Activated CD8-positive, alpha-beta T cell treated with anti-CD3 and anti-CD28 coated beads, Interleukin-2, amount 10 ng/mL, durations not matched to agents 7 days and 5 days (primary cell): ENCODE measurements at places on chromosomes 16 and 17.
A peak's percentile ranks its signal among the peaks of the same experiment; 100 is the strongest.

GRCh38 chr17:4719684-4720221, 9.3 kb downstream of the ARRB2 start:
- DNase-seq, result no peak

DNA sequence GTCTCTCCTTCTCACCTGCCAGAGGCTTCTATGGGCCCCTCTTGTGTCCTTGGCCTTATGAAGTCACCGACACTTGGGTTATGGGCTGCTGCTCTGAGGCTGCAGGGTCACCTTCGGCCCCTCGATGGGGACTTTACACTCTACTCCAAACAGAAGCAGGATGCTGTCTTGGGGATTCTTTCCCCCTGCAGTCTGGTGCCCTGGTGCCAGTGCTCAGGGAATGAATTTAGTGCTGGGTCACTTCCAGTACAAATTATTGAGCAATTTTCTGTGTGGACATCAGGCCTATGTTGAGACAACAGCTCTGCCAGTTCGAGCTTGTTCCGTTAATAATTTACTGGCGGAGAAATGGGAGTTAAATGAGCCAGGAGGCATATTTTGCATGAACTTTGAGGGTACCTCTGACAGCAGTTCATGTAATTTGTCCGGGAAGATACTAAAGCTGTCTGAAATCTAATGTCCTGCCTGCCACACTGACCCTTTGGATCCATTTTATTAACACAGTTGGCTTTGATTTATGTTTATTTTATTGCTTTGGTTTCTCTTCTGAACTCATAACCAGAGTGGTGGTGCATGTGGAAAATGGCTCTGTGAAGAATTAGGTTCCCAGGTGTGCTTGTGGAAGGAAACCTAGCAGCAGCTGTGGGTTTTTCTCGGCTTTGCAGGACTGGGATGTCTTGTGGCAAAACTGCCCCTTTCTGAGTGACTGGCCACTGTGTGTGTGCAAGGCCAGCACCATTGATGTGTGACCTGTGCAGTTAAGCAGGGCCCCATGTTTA, 34.1 kb upstream of the DHX8 start:
- no peak for DNase-seq

DNA sequence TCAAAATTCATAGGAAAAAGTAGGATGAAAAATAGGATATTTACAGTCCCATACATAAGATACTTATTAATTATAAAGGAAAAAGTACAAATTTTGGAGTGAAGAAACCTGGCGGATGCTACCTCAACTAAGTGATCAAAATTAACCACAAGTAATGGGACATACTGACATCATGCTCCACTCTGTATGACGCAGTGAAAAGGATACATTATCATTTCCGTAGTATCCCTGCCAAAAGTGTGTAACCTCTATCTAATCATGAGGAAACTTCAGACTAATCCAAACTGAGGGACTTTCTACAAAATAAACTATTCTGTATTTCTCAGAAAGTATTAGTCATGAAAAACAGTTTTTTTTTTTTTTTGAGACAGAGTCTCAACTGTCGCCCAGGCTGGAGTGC, 60.5 kb downstream of the TRIM37 start:
- no peak for DNase-seq

DNA sequence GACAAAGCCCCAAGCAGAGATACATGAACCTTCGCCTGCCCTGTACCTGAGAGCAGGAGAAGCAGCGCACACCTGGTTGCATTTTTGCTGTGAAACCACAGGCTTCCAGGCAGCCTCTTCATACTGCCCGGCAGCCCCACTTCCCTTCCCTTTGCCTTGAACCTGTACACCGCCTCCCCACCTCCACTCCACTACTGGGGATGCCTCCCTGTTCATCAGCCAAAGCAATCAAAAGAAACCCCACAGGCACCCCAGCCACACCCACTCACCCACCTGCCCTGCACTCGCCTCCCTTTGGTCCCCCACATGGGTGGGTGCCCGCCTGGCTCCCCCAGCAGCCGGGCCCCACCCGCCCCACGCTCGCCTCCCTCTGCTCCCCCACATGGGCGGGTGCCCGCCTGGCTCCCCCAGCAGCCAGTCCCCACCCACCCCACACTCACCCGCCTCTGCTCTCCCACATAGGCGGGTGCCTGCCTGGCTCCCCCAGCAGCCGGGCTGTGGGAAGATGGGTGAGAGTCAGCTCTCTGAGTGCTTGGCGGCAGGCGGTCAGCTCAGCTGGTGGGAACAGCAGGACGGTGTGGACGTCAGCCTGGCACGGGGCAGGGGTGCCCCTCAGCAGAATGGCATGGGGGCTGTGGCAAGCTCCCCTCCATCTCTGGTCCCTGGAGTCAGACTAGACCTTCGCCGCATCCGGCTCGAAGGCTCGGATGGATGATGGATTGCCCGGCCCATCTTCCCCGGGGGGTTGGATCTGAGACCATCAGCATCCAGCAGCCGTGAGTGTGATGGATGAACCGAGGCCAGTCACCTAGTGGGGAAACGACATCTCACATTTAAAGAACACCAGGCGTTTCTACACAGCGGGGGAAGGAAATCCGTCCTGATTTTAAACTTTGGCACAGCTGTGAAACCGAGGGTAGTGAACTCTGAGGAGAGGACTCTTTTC, 135.6 kb downstream of the BANP start:
- DNase-seq, result no peak

GRCh38 chr17:63722403-63722802, 19.2 kb downstream of the STRADA start:
- no peak for DNase-seq

- no peak for DNase-seq
These were observed 49.8 kb upstream of the KLHDC4 start for GRCh38 chr16:87815567-87815966.

GRCh38 chr17:65259696-65260485, 122.7 kb downstream of the RGS9 start:
- no peak for DNase-seq

GRCh38 chr17:48757524-48757961, 29.0 kb upstream of the HOXB13 start:
- DNase-seq, result no peak

- peak; percentile 23 for DNase-seq
These were observed 650.4 kb upstream of the RBFOX1 start for GRCh38 chr16:6682142-6682811.

- DNase-seq, result no peak
These were observed 75.6 kb upstream of the HNF1B start for GRCh38 chr17:37820313-37820994.

DNA sequence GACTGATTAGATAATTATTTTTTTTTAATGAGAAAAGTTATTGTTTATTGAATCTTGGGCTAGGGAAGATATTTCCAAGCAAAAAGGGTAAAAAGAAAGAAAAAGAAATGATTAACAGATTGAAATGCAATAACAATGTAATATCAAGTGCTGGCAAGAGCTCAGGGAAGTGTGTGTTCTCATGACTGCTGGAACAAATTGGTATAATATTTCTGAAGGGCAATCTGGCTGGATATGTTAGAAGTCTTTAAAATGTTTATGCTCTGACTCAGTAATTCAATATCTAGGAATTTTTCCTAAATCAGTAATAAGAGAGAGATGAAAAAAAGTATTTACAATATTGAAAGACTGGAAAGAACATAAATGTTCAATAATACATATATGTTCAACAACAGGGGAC, 7.6 kb upstream of the ZNF624 start:
- no peak for DNase-seq

GRCh38 chr17:43979011-43979410, 25.3 kb upstream of the PYY start:
- no peak for DNase-seq

GRCh38 chr17:82627405-82627804, 20.8 kb downstream of the WDR45B start:
- DNase-seq, result no peak

DNA sequence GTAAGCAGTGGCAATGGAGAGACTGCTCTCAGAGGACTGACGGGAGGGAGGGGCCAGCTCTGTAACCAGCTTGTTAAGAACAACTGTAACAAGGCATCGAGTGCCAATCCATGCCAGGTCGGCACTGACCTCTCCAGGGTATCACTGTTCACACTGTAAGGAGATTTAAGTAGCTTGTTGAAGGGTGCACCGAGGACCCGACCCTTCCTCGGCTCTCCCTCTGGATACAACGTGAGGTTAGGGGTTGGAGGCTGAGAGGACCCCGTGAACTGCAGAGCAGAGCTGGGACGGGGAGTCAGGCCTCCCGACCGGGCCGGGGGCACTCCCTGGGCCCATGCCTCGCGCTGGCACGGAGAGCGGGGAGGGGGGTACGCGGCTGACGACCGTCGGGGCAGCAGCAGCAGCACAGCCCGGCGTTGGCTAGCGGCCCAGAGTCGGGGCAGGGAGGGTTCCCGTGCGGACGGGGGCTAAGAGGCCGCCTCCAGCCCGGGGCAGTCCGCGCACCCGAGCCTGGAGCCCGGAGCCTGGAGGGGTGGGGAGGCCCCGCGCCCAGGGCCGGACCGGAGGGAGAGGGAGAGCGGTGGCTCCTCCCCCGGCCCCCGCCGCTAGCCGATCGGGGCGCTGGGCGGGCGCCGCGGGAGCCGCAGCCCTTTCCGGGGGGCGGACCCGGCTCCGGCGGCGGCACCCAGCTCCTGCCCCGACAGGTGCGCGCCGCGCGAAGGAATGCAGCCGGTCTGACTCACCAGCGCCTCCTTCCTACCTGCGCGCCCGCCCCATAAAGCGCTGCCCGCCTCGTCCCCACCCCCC, at the start of gene ITGB4:
TSS of gene ITGB4 (plus strand) at position 804 of the 807 bp plus-strand sequence. CDS start 3,245 bp downstream, outside the sequence.
- DNase-seq, result peak; percentile 75

GRCh38 chr16:84054271-84054670, 11.7 kb upstream of the SLC38A8 start:
- no peak for DNase-seq

- no peak for DNase-seq
These were observed 16.3 kb downstream of the KANSL1 start for GRCh38 chr17:46176975-46177374.
